ENCODE measurements at places on chromosomes 4 and X. TPM values are rescaled to one million over a fixed set of nuclear protein-coding genes. Genes with fewer than 3 reads are reported as not detected.

SULT1E1 gene
- total RNA-seq = not detected

OTUD6A gene
- total RNA-seq = not detected

DNA sequence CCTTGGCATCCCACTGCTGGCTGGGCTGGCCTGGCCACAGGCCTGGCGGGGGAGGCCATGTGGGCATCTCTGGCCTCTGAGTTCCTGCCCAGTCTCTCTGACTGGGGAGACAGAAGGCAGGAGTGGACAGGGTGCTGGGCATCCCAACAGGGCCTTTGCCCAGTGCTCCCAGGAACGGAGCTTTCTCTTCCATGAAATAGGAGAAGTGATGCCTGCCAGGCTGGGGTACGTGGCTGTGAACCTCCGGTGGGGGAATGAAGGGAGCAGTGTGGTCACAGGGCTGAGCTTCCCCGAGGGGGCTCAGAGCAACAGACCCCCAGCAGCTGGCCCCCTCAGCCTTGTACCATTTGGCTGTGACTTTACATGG is 40.4 kb upstream of the HMX1 start:
- no peaks in the 10 kb centered on the region for H3K36me3 ChIP-seq
- no peaks in the 10 kb centered on the region for H3K27me3 ChIP-seq
- no peak overlapping the region for H3K27ac ChIP-seq
- no peaks in the 10 kb centered on the region for H3K4me1 ChIP-seq

- H3K4me3 ChIP-seq = no peak overlapping the region
- H3K4me1 ChIP-seq = peaks cover 7% of the 10 kb centered on the region
- peak; percentile 34 for DNase-seq
- no peak overlapping the region for H3K27ac ChIP-seq
- H3K27me3 ChIP-seq = peaks cover 49% of the 10 kb centered on the region
Observed at GRCh38 chrX:39688576-39689375, 409.0 kb downstream of the BCOR start.

- no peaks in the 10 kb centered on the region for H3K36me3 ChIP-seq
- no peaks in the 10 kb centered on the region for H3K27me3 ChIP-seq
- H3K27ac ChIP-seq = no peak overlapping the region
- no peaks in the 10 kb centered on the region for H3K4me1 ChIP-seq
- no peak for DNase-seq
Observed at GRCh38 chrX:87583679-87584078, 66.1 kb downstream of the KLHL4 start.

STK26 gene
- 76.4 TPM for total RNA-seq

GRCh38 chr4:123073650-123074049 is 151.3 kb upstream of the NUDT6 start:
- no peak for DNase-seq
- no peaks in the 10 kb centered on the region for H3K4me1 ChIP-seq
- H3K27ac ChIP-seq = no peak overlapping the region
- peaks cover 2% of the 10 kb centered on the region for H3K36me3 ChIP-seq

ADAM29 gene
- not detected for total RNA-seq

DNA sequence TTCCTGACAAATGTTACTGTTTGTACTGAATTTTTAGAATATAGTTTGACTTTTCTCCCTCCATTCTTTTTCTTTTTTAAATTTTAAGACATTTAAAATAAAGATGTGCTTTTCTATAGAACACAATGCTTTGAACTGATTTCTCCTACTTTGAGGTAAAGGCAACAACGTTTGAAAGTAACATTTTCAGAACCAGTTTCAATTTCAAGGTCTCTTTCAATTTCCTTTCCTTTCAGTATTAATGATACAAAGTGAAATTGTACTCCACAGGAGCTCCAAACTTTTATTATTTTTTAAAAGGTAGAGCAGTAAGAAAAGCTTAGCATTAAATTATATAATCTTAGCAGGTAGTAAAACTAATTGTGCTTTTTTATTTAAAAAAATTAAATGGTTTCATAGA is 54.9 kb downstream of the NDST4 start:
- H3K4me1 ChIP-seq = no peaks in the 10 kb centered on the region
- no peak overlapping the region for H3K4me3 ChIP-seq
- H3K36me3 ChIP-seq = no peaks in the 10 kb centered on the region
- DNase-seq = no peak

SFRP2 gene
- total RNA-seq = 0.14 TPM

GRCh38 chrX:110316351-110317060 is 1.4 kb downstream of the AMMECR1 start:
- peak overlapping the region; percentile 91 for H3K4me3 ChIP-seq
- H3K36me3 ChIP-seq = peaks cover 2% of the 10 kb centered on the region
- peaks cover 26% of the 10 kb centered on the region for H3K4me1 ChIP-seq
- no peak for DNase-seq

DNA sequence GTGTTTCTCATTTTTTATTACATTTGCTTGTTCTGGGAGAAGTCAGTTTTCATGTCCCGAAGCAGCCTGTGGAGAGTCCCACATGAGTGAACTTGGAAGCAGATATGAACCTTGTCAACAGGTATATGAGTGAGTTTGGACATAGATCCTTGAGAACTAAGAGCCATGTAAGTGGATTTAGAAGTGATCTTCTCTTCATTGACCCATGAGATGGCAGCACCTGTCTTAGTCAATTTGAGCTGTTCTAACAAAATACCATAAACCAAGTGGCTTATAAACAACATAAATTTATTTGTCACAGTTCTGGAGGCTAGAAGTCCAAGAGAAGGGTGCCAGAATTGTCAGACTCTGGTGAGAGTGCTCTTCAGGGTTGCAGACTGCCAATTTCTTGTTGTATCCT is 1043.8 kb downstream of the ADGRL3 start:
- no peak overlapping the region for H3K4me3 ChIP-seq
- DNase-seq = no peak
- H3K27ac ChIP-seq = no peak overlapping the region
- no peaks in the 10 kb centered on the region for H3K27me3 ChIP-seq

DNA sequence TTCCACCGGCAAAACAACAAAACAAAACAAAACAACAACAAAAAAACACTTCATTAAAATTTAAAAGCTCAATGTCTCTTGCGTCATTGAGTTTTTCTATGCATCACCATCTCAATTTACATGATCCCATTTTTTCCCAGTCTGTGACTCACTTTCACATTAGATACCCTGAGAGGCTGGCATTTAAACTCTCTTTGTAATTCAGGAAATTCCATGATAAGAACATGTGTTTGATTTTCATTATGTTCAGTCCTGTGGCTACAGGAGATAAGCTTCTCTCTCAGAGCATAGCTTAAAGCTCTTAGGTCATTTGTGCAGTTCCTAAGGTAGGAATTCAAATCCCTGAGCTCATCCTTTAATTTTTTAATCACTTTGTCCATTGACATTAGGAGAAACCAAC is 104.6 kb downstream of the NBDY start:
- no peak overlapping the region for H3K27ac ChIP-seq
- no peaks in the 10 kb centered on the region for H3K27me3 ChIP-seq
- no peak for DNase-seq
- peaks cover 5% of the 10 kb centered on the region for H3K36me3 ChIP-seq
- H3K4me1 ChIP-seq = no peaks in the 10 kb centered on the region

DNA sequence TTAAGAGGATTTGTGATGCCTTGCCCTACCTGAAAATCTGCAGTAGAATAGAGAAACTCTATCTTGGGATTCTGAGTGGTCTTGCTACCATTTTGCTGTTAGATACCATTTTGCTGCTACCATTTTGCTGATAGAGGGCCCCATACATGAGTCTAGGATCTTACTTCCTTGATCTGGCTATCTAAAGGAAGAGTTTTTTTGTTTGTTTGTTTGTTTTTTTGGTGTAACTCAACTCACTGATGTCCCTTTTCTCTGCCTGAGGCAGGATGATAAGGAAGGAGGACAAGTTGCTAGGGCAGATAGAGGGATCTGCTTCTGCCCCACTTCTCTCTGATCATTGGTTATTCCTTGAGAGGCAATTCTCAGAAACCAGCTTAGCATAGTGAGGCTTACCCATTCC is 31.0 kb downstream of the XK start:
- no peaks in the 10 kb centered on the region for H3K36me3 ChIP-seq
- no peak overlapping the region for H3K27ac ChIP-seq
- H3K4me1 ChIP-seq = peaks cover 4% of the 10 kb centered on the region

GRCh38 chrX:65607070-65607742 is 60.2 kb upstream of the MSN start:
- H3K4me1 ChIP-seq = peaks cover 44% of the 10 kb centered on the region
- no peaks in the 10 kb centered on the region for H3K27me3 ChIP-seq
- no peak overlapping the region for H3K4me3 ChIP-seq
- DNase-seq = peak; percentile 3

GASK1B gene
- total RNA-seq = not detected

DNA sequence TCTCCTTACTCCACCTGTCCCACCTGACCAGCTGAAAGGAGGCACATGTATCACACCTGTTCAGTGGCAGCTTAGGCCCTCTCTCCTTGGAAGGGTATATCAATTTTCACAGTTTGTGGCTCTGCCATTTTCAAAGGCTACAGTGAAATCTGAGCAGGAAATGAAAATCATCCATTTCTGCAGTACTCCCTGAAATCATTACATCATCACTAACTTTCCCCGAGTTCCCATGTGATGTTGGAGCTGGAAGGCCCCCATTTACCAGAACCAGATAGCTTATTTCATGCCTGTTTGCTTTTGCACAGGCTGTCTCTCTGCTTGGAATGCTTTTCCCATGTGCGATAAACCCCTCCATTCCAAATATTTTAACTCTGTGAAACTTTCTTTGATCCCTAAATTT is 31.0 kb upstream of the STX18 start:
- H3K4me1 ChIP-seq = peaks cover 9% of the 10 kb centered on the region
- DNase-seq = no peak
- H3K36me3 ChIP-seq = peaks cover 28% of the 10 kb centered on the region
- no peak overlapping the region for H3K4me3 ChIP-seq
- H3K27ac ChIP-seq = no peak overlapping the region

CDS1 gene
- total RNA-seq = 0.30 TPM

GRCh38 chr4:7862561-7863192 is 77.0 kb downstream of the AFAP1 start:
- H3K27ac ChIP-seq = no peak overlapping the region
- no peak overlapping the region for H3K4me3 ChIP-seq
- DNase-seq = no peak
- H3K4me1 ChIP-seq = peaks cover 16% of the 10 kb centered on the region
- no peaks in the 10 kb centered on the region for H3K27me3 ChIP-seq
- peaks cover 9% of the 10 kb centered on the region for H3K36me3 ChIP-seq

DNA sequence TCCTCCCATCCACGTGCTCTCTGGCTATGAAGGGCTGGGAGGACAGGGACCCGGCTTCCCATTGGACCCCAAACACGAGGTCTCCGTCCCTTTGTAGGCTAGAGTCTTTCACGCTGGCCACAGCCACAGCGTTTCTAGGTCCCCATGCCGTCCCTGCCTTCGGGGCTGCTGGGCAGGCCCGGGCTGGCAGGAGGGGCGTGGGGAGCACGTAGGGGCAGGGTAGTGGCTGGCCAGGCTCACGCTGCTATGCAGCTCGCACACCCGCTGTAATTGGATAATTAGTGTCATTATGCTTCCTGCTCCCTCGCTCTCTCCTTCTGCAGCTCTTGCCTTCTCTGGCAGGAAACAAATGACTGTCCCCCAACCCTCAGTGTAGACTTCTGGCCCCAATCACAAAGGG is 9.8 kb downstream of the ATP2B3 start:
- H3K4me1 ChIP-seq = no peaks in the 10 kb centered on the region
- H3K4me3 ChIP-seq = no peak overlapping the region
- H3K27me3 ChIP-seq = no peaks in the 10 kb centered on the region

DNA sequence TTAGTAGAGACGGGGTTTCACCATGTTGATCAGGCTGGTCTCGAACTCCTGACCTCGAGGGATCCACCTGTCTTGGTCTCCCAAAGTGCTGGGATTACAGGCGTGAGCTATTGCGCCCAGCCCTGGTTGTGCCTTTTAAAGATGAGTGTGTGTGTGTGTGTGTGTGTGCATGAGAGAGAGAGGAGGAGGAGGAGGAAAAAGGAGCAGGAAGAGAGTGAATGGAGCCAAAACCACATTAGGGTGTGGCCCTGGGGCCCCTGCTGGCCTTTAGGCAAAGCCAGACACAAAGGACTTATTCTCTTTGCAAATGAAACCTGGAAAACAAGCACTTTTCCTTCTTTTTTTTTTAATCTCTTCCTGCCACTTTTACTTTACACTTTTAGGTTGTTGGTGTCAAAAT is 48.2 kb upstream of the KLF3 start:
- H3K4me3 ChIP-seq = no peak overlapping the region
- H3K36me3 ChIP-seq = peaks cover 4% of the 10 kb centered on the region
- H3K27ac ChIP-seq = no peak overlapping the region
- no peak for DNase-seq

GRCh38 chrX:25519258-25519657 is 503.5 kb upstream of the ARX start:
- no peaks in the 10 kb centered on the region for H3K4me1 ChIP-seq
- H3K27me3 ChIP-seq = no peaks in the 10 kb centered on the region
- H3K4me3 ChIP-seq = no peak overlapping the region
- DNase-seq = no peak

RHOXF2 gene
- not detected for total RNA-seq

TMSB15A gene
- total RNA-seq = 0.56 TPM

GRCh38 chr4:139814323-139815015 is 148.8 kb downstream of the MGST2 start:
- peaks cover 5% of the 10 kb centered on the region for H3K4me1 ChIP-seq
- H3K36me3 ChIP-seq = no peaks in the 10 kb centered on the region
- no peak overlapping the region for H3K27ac ChIP-seq
- DNase-seq = no peak
- H3K4me3 ChIP-seq = no peak overlapping the region
- H3K27me3 ChIP-seq = no peaks in the 10 kb centered on the region

DNA sequence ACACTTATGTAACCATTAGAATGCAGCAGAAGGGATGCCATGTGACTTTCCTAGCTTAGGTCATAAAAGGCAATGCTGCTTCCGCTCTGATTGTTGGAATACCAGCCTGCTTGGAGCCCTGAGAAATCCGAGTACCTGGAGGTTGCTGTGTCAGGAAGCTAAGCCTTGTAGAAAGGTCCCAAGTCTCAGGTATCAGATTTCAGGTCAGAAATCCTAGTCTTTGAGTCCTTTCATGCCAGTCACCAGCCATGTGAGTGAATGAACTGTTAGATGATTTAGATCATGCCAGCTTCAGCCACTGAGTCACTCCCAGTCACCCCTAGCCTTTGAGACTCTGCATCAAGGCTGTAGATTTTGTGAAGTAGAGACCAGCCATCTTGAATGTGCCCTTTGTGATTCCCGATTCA is 23.5 kb downstream of the RAP1GDS1 start:
- no peak for DNase-seq
- H3K4me3 ChIP-seq = no peak overlapping the region
- peaks cover 45% of the 10 kb centered on the region for H3K4me1 ChIP-seq
- H3K27ac ChIP-seq = no peak overlapping the region
- H3K27me3 ChIP-seq = no peaks in the 10 kb centered on the region

- H3K4me3 ChIP-seq = no peak overlapping the region
- no peaks in the 10 kb centered on the region for H3K36me3 ChIP-seq
- no peak for DNase-seq
- no peaks in the 10 kb centered on the region for H3K4me1 ChIP-seq
- H3K27ac ChIP-seq = no peak overlapping the region
Observed at GRCh38 chr4:89860971-89861370, 24.0 kb upstream of the SNCA start.

DNA sequence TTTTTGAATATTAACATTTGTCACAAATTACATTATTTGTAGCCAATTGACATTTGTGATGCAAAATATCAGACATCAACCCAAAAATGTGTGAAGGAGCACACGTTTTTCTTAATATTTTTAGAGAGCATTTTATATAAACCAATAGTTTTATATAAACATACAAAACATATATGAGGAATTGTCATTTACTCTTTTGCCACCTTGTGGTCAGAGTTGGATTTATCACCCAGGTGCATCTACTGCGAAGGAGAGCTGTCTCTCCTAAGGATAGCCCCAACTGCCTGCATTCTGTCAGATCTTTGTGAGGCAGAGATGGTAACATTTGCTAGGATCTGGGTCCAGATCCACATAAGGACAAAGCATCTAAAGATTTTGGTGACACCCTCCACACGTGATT is 2.5 kb upstream of the USP27X start:
- no peak overlapping the region for H3K4me3 ChIP-seq
- H3K27ac ChIP-seq = no peak overlapping the region
- H3K27me3 ChIP-seq = no peaks in the 10 kb centered on the region

F8A2 gene
- total RNA-seq = not detected

All from activated naive CD8-positive, alpha-beta T cell treated with anti-CD3 and anti-CD28 coated beads for 36 hours (primary cell).